ENCODE measurements at places on chromosomes 4 and X.

DNA sequence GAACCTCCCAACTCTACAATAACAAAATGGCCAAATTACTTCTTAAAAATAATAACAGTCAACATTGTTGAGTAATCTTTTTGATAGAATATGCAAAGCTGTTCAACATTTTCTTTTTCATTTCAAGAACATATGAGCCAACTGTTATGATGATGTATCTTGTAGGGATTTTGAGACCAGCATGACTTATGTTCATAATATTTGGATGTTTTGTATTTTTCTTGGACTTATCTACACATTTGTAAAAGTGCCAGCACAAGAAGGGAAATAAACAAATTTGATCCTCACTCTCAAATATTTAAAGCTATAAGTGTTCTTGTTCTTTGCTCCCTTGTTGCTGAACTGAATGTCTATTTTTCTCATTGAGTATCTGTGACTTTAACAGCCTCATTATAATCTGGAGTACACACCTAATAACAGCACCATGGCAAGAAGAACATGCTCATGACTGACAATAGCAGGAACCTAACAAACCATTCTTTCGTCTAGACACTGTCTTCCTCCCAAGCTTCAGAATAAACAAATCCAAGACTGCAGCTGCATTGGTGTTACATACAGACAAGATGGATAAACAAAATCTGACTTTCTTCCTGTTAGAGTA is 1049.7 kb downstream of the FAT4 start:
- no peak overlapping the region for H3K4me3 ChIP-seq
- H3K27me3 ChIP-seq, result no peaks in the 10 kb centered on the region
- no peaks in the 10 kb centered on the region for H3K4me1 ChIP-seq

DNA sequence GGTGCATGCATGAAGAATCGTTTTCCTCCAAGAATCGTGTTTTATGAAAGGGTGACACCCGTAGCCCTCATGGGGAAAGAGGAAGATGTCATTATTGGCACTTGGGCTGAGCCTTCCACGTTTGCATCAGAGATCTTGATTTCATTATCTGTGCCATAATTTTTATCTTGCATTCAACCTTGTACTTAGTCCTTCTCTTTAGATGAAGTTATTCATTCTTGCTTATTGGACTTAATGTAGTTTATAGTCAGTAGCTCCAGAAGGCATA is 66.8 kb downstream of the GAB1 start:
- 0 out of 2 replicates have a peak overlapping the region, but pooled peaks have one; percentile 1 for H3K4me3 ChIP-seq
- H3K27ac ChIP-seq, result no peak overlapping the region
- peaks cover 30% of the 10 kb centered on the region for H3K4me1 ChIP-seq
- no peaks in the 10 kb centered on the region for H3K27me3 ChIP-seq
- no peaks in the 10 kb centered on the region for H3K36me3 ChIP-seq
- no peak for DNase-seq

- peaks cover 8% of the 10 kb centered on the region for H3K27me3 ChIP-seq
- no peak overlapping the region for H3K4me3 ChIP-seq
- peaks cover 3% of the 10 kb centered on the region for H3K4me1 ChIP-seq
Observed at GRCh38 chr4:37452952-37453280, 208.4 kb downstream of the NWD2 start.

- no peaks in the 10 kb centered on the region for H3K36me3 ChIP-seq
- no peak overlapping the region for H3K4me3 ChIP-seq
- DNase-seq, result no peak
- no peaks in the 10 kb centered on the region for H3K4me1 ChIP-seq
- H3K27me3 ChIP-seq, result no peaks in the 10 kb centered on the region
- no peak overlapping the region for H3K27ac ChIP-seq
Observed at GRCh38 chr4:7807351-7807921, 132.2 kb downstream of the AFAP1 start.

- H3K4me1 ChIP-seq, result peaks cover 3% of the 10 kb centered on the region
- DNase-seq, result no peak
- H3K27me3 ChIP-seq, result no peaks in the 10 kb centered on the region
- no peaks in the 10 kb centered on the region for H3K36me3 ChIP-seq
Observed at GRCh38 chrX:149799938-149800337, 18.2 kb downstream of the MAGEA9 start.

DNA sequence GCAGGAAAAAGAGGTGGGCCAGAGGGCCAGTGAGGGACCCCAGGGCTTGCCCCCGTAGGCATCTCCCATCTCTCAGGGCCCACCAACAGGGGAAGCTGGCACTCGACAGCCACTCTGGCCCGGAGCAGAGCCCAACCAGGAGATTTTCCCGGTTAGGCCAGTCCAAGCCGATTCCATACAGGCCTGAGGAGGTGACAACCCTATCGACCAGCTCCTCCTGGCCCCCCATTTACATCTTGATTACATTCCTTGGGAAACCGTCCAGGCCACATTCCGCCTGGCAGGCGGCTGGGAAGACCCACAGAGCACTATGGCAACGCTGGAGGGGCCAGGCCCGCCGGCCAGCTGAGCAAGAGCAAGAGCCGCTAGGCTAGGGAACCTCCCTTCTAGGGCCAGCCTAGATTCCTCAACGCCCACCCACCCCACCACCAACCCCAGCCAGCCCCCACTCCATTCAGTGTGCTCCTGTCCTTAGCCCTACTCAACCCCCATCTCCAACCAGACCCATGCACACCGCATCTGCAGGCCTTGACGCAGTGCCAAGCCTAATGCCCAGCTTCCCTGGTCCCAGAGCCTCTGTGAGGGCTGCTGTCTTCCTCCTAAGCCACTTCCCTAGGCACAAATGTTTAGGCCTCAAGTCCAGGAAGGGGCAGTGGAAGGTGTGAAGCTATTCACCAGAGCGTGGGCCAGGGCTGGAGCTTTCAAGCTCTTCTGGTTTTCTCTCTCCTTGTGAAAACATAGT is 161.2 kb downstream of the EFNB1 start:
- no peak for DNase-seq
- H3K27me3 ChIP-seq, result no peaks in the 10 kb centered on the region
- no peaks in the 10 kb centered on the region for H3K4me1 ChIP-seq
- no peak overlapping the region for H3K27ac ChIP-seq
- no peak overlapping the region for H3K4me3 ChIP-seq
- H3K36me3 ChIP-seq, result no peaks in the 10 kb centered on the region

DNA sequence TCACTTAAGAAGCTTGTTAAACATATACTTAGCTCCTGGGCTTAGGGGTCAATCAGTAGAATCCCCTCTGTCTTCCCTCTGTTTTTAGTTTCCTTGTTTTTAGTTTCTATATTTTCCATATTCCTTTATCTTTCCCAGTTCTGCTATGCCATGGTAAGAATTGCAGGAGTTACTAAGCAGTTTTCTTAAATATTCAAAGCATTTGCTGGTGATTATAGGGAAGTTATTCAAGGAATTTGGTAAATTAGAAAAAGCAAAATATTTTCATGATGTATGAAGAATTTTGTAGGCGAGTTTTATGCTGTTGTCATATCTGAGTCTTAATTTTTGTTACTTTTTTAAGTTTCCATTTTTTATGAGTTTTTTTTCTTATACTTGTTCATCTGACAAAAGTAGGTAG is 91.6 kb upstream of the NUDT6 start:
- H3K27ac ChIP-seq, result no peak overlapping the region
- no peak overlapping the region for H3K4me3 ChIP-seq
- DNase-seq, result no peak
- H3K4me1 ChIP-seq, result no peaks in the 10 kb centered on the region

Measured in GM12878 (cell line).